SK-N-MC (cell line): ENCODE measurements at places on chromosomes 4 and X.

DNA sequence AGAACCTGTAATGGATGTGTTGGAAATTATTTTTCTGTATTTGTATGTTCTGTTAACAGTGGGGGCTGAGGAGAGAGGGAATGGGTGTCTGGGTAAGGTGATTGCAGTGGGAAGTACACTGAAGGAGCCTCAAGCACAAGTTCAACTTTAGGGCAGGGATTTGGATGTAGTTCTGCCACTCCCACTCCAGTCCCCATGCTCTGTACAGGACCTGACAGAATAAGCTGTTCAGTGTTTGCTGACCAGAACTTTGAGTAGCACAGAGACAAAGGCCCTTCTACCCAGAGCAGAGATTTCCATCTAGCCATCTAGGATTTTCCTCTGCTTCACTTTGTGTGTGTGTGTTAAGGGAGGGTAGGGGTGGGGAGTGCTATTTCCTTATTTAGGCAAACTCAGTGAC, 49.2 kb downstream of the VSIG4 start:
- DNase-seq: no peak

DNA sequence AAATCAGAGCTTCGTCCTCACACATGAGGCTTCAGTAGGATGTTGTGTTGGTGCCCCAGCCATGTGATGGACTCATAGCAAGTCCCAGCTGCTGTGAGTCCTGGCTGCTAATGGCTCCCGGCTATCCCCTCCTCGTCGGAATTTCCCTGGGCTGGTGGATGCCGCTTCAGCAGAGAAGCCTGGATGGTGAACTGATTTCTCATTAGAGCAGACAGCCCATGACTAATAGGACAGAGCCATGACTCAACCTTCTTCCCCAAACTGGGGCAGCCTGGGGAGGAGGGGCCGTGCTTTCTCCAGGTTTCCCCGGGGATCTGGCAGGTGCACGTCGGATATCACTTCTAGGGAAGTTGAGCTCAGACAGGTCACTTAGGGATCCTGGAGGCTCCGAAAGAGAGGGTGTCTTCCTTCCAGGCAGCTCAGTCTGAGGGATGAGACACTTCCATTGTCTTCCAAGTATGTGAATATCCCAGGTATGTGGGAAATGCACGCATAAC, 112.7 kb downstream of the ASMT start:
- DNase-seq: no peak

GRCh38 chr4:45036677-45037076, 310.3 kb upstream of the GNPDA2 start:
- DNase-seq: no peak

DNA sequence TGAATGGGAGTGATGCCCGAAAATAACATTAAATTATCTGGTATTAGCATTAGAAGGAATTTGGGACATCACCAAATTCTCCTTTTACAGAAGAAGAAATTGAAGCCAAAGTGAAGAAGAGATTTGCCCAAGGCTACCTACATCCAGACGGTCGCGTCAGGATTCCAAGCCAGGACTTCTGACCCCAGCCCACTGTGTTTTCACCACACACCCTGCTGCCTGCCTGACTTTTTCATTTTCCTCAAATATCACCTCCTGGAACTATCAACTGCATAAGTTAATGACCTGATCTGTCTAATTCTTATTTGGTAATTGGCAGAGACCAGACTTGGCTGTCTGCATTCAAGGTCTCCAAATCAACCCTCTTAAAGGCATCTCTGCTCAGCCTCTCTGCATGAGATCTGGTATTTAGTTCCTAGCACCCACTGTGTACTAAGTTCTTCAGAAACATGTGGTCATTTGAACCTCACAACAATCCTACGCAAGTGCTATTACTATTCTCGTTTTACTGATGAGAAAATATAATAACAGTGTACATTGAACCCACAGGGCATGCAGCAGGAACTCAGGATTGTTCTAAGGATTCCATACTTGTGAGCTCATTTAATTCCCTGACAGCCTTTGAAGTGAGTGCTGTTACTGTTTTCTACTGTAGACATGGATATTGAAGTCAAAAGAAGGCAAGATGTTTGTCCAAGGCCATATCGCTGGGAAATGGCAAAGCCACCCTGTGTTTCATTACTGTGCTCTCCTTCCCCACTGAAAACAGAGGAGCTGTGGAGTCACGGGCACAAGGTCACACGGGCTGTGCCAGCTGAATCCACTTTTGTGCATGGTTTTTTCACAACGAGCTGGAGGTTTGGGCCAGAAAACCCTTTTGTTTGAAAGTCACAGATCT, 195.2 kb upstream of the C1QTNF7 start:
- DNase-seq: no peak

DNA sequence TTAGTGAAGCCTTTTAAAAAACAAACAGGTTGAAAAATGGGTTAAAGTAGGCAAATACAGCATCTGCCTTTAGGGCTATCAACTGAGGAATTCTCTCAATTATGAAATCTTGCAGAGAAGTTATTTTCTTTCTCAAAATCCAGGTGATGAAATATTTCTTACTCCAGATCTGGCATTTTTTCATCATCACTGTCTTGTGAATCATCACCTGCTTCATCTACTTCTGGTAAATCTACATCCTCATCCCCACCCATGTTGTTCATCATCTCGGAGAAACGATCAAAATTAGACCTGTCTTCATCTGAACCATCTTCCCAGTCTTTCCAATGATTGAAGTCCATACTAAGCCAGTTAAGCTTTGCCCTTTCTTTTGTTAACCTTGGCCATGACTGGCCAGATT, 33.3 kb upstream of the HPF1 start:
- no peak for DNase-seq

DNA sequence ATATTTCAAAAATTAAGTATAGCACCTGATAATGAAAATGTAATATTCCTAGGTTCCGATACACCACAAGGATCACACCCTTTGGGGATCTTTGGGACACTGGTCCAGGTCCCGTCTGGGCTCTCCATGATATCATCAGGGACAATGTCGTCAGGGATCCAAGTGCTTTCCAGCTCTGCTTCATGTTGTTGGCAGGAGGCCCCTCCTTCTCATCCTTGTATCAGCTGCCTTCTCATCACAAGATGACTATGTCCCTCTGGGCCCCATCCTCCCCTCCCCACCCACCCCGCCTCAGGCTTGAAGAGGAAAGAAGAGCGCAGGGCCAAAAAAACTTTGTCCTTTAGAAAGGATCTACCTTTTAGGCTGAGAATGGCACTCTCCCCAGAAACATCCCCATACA, 128.3 kb upstream of the KLF3 start:
- DNase-seq: no peak

- no peak for DNase-seq
Observed at GRCh38 chr4:24889991-24890390, 22.9 kb downstream of the CCDC149 start.

DNA sequence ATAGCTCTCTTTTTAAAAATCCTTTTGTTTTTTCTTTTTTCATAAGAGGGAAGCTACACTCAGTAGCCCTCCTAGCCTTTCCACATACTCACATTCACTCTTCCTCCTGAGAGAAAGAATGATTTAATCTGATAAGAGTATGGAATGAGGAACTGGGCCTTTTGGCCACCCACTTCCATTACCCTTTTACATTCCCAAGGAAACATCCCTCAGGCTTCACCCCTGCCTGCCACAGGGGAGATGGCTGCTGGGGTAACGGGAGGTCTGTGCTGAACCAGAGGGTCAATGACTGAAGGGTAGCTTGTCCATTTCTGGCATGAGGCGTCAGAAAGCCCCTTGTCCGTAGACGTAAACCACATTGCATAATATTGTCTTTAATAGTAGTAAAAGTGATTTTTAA, 67.2 kb upstream of the CCSER1 start:
- no peak for DNase-seq

- no peak for DNase-seq
Observed at GRCh38 chr4:23970201-23970850, 80.5 kb upstream of the PPARGC1A start.

- DNase-seq: no peak
Observed at GRCh38 chr4:139918591-139918990, 235.4 kb downstream of the MAML3 start.

GRCh38 chr4:176443646-176444409, 124.1 kb downstream of the SPCS3 start:
- no peak for DNase-seq

- no peak for DNase-seq
Observed at GRCh38 chr4:15902746-15903145, 35.8 kb downstream of the FGFBP1 start.

- DNase-seq: no peak
Observed at GRCh38 chr4:52728691-52729240, 22.5 kb downstream of the ERVMER34-1 start.

DNA sequence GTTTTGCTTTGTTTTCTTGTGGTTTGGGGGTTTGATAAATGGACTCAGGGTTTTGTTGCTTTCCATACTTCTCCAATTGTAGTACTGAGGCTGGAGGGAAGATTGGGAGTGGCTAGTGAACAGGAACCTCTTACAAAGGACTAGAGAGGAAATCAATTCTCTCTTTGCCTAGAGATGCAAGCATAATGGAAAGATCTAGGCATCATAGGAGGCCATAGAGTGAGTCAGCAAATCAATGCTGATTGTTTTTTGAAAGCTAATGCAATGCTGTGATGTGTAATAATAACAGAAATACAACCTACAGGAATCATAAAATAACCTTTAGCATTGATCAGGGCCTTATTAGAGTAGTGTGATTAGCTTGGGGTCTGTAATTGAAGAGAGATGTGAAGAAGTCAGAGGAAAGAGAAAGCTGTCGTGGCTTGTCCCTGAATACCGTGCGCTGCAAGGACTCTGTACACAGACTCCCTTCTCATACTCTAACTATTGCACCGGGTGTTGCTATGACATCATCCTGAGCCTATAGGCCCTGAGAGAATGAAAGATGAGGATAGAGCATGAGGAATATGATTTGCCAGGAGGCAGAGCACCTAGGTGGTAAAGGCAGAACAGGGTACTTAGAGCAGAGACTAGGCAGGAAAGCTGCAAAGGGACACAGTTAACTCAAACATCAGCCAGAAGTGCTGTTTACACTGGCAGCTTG, 29.3 kb upstream of the GPR101 start:
- DNase-seq: no peak

- no peak for DNase-seq
Observed at GRCh38 chrX:25527156-25527555, 511.4 kb upstream of the ARX start.

GRCh38 chrX:74422576-74423288, 1.4 kb downstream of the SLC16A2 start:
- no peak for DNase-seq

DNA sequence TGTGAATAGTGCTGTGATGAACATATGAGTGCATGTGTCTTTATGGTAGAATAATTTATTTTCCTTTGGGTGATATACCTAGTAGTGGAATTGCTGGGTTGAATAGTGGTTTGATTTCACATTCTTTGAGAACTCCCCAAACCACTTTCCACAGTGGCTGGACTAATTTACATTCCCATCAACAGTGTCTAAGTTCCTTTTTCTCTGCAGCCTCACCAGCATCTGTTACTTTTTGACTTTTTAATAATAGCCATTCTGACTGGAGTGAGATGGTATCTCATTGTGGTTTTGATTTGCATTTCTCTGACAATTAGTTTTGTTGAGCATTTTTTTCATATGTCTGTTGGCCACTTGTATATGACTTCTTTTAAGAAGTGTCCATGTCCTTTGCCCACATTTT, 29.1 kb downstream of the JADE3 start:
- no peak for DNase-seq

GRCh38 chrX:32153585-32153984, 1057.8 kb downstream of the DMD start:
- DNase-seq: no peak

GRCh38 chr4:114464726-114465272, 133.8 kb upstream of the UGT8 start:
- DNase-seq: no peak

DNA sequence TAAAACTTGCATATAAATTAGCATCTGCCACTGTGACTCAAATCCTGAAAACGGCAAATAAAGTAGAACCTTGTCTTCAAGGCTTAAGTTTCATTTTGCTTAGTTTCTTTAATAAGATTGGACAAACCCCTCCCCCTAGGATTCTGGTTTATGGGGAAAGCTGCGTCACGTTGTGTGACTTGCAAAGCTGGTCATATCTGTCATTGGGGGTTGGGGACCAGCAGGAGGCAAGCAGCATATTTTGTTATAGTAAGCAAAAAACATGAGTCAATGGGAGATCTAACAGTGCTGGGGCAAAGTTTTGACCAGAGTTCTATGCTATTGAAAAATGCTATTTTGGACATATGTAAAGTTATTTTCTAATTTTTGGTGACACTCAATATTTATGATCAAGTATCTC, 407.3 kb downstream of the PCDH18 start:
- DNase-seq: no peak

GRCh38 chr4:152564336-152564735, 28.4 kb upstream of the FBXW7 start:
- no peak for DNase-seq

DNA sequence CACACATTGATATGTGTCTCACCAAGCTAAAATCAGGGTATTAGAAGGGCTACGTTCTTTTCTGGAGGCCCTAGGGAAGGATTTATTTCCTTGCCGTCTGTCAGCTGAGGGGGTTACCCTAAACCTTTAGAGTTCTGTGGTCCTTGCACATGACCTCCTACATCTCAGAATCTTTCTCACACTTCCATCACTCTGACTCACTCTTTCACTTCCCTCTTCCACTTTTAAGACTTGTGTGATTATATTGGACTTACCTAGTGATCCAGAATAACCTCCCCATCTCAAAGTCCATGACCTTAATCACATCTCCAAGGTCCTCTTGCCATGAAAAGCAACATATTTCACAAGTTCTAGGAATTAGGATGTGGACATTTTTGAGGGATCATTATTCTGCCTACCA, 53.6 kb upstream of the FUNDC1 start:
- DNase-seq: no peak

GRCh38 chr4:24984602-24985532, 45.9 kb downstream of the LGI2 start:
- DNase-seq: no peak

GRCh38 chr4:111334361-111334760, 711.5 kb upstream of the PITX2 start:
- DNase-seq: no peak

- no peak for DNase-seq
Observed at GRCh38 chrX:112643721-112644120, 36.0 kb downstream of the LHFPL1 start.

DNA sequence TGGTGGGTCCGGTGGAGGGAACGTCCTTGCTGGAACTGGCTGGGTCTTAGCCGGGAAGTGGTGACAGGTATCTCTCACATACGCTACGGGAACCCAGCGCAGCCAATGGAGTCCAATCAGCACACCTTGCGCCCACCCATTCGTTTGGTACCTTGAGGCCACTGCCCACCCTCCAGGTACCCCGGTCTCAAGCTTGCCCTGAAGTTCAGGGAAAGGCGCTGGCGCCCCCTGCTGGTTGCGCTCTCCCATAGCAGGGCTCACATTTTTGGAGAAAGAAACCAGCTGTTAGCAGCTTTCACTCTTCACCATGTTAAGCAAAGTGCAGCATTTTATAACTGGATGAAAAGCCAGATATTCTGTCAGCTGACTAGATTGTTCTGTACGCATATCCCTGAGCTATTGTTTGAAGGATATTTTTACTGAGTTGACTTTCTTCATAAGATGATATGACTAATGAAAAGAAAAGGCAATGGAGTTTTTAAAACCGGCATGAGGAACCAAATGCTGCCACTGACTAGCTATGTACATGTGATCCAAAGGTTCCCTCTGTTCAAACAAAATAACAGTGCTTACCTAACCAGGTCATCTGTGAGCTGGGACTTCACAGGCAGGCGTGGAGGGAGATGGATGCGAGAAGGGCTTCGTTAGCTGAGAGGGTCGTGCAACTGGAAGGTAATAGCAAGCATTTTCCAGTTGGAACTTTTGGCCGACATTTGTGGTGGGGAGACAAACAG, 43.7 kb downstream of the OTOP1 start:
- DNase-seq: no peak
